ENCODE measurements at places on chromosomes 3 and 15. TPM values are rescaled to one million over a fixed set of nuclear protein-coding genes. Genes with fewer than 3 reads are reported as not detected.

DNA sequence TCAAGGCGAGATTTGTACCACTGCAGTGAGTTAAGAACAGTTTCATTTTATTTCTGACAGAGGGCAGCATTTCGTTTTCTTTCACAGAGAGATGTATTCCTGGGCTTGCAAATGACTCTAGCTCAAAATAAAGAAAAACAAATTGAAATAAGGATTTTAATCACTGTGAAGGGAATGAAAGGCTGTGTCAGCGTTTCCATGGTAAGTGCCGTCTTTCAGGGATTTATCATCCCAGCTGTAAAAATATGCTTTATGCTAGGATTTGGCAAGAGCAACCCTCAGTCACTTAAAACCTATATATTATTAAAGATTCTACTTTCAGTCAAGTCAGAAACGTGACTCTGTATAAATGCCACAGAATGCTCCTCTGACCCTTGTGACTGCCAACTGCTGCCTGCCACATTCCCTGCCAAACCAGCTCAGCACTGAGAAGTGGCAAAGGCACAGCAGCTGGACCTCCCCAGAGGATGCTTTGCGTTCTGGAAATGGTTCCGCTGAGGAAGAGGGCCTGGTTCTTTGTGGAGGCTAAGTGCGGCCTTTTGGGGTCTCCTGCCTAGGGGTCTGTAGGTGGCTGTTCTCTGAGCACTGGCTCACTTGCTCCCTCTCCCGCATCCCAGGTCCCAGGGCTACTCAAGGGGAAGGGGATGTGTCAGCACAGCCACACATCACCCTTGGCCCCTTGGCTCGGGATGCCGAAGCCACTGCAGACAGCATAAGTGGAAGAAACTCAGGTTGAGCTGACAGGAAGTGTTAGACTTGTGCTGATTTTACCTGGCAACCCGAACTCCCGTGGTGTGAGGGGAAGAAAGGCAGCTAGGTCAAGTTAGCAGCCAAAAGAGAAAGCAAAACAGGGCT, 56.6 kb upstream of the POMGNT2 start:
- H3K36me3 ChIP-seq = peaks cover 16% of the 10 kb centered on the region
- peak overlapping the region; percentile 99 for H3K27ac ChIP-seq
- H3K4me1 ChIP-seq = peaks cover 40% of the 10 kb centered on the region
- peak; percentile 22 for DNase-seq
- H3K4me3 ChIP-seq = peak overlapping the region; percentile 88

DNA sequence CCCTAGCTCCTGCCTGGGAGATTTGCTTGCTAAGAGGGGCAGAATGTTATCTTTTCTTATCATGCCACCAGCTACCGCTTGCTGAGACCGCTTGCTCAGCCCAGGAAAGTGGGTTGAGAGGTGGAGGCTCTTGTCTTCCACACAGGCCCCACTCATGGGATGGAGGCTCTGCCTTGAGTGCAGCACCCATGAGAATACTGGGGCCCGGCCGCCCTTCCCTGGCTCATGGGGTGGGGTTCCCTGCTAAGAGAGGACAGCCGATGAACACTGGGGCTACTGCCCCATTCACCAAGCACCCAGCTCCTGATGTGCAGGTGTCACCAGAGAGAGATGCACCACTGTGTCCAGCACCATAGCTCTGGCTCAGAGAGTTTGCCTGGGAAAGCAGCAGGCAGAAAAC, 55.2 kb downstream of the HMCES start:
- H3K27ac ChIP-seq = no peak overlapping the region
- H3K4me3 ChIP-seq = no peak overlapping the region
- no peaks in the 10 kb centered on the region for H3K27me3 ChIP-seq
- no peaks in the 10 kb centered on the region for H3K4me1 ChIP-seq
- H3K36me3 ChIP-seq = no peaks in the 10 kb centered on the region

DNA sequence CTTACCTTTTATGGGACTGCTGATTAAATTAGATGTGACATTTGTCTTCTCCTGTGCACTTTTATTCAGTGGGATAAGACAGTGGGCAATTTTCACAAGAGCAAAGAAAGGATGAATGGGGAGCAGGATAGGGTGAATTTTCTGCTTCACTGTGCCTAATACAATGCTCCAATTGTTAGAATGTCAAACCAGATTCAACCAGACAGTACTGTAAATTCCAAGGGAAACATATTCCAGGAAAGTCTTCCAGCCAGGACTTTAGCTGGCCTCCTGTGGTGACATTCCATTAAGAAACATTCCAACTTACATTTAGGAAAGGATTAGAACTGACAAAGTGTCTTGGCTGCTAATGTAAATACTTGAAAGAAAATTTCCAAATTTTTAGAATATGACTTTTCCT, 100.1 kb upstream of the PROK2 start:
- peaks cover 15% of the 10 kb centered on the region for H3K27me3 ChIP-seq
- no peak overlapping the region for H3K4me3 ChIP-seq
- peaks cover 1% of the 10 kb centered on the region for H3K36me3 ChIP-seq

- H3K36me3 ChIP-seq = peaks cover 5% of the 10 kb centered on the region
- H3K4me1 ChIP-seq = peaks cover 3% of the 10 kb centered on the region
- DNase-seq = no peak
- H3K4me3 ChIP-seq = no peak overlapping the region
These were observed 24.2 kb downstream of the ABHD2 start for GRCh38 chr15:89112341-89112971.

DNA sequence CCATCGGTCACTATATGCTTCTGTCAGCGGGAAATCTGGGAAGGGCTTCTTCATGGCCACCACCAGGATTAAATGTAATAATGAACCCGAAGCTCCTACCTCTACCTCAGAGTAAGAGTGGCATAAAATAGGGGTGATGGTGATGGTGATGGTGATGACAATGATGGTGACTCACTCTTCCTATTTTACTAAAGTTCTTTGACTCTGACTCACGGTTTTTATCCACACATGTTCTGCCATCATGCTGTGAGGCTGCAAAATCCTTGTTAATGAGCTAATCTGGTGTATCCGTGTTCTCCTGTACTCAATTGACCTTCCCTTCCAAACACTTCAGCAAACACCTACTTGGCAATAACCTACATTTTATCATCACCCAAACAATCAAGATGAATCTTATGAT, 18.3 kb upstream of the FOXP1 start:
- H3K27ac ChIP-seq = no peak overlapping the region
- peaks cover 4% of the 10 kb centered on the region for H3K27me3 ChIP-seq
- peaks cover 6% of the 10 kb centered on the region for H3K4me1 ChIP-seq
- no peak for DNase-seq
- H3K36me3 ChIP-seq = peaks cover 17% of the 10 kb centered on the region

IGSF11 gene
- total RNA-seq = 0.60 TPM

GPR156 gene
- not detected for total RNA-seq

GRCh38 chr3:83216919-83217594, 1455.6 kb upstream of the GBE1 start:
- DNase-seq = no peak
- H3K27ac ChIP-seq = no peak overlapping the region
- H3K27me3 ChIP-seq = no peaks in the 10 kb centered on the region
- H3K4me3 ChIP-seq = no peak overlapping the region
- no peaks in the 10 kb centered on the region for H3K36me3 ChIP-seq
- H3K4me1 ChIP-seq = no peaks in the 10 kb centered on the region

- no peak overlapping the region for H3K4me3 ChIP-seq
- no peak for DNase-seq
- no peaks in the 10 kb centered on the region for H3K4me1 ChIP-seq
- no peak overlapping the region for H3K27ac ChIP-seq
- no peaks in the 10 kb centered on the region for H3K36me3 ChIP-seq
These were observed 460.9 kb downstream of the OTOL1 start for GRCh38 chr3:161957467-161957866.

DNA sequence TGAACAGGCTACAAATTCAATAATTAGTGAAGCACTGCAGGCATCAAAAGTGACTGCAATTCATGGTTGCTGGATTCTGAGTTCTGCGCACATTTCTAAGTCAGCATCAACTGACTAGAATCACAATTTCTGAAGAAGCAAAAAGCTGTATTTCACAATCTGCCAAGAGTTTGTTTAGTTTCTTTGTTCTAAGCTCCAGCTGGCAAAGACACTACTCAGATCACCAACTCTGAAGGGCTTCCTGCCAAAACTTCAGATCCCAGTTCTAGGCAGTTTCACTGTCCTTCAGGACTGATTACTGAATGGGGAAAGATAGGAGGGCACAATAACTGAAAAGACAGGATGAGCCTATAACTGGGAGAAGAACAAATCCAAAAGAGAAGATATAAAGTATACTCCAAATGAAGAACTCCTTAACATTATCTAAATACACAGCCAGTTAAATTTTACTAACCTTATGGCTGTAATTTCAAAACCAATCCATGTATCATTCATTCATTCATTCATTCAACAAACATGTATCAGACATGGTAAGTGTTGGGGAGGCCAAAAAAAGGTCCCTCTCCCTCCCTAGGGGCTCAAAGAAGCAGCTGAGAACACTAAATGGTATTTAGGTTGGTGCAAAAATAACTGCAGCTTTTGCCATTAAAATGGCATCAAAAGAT, 17.1 kb downstream of the TJP1 start:
- H3K4me3 ChIP-seq = no peak overlapping the region
- H3K27ac ChIP-seq = no peak overlapping the region
- peaks cover 47% of the 10 kb centered on the region for H3K27me3 ChIP-seq

SSUH2 gene
- not detected for total RNA-seq

USP4 gene
- total RNA-seq = 108 TPM

GRCh38 chr3:136992115-136992514, 34.3 kb downstream of the IL20RB start:
- peaks cover 2% of the 10 kb centered on the region for H3K4me1 ChIP-seq
- no peak overlapping the region for H3K27ac ChIP-seq
- no peaks in the 10 kb centered on the region for H3K27me3 ChIP-seq
- no peaks in the 10 kb centered on the region for H3K36me3 ChIP-seq

GRCh38 chr3:186417791-186418190, 55.8 kb upstream of the DGKG start:
- peaks cover 9% of the 10 kb centered on the region for H3K4me1 ChIP-seq
- no peak overlapping the region for H3K4me3 ChIP-seq
- peaks cover 27% of the 10 kb centered on the region for H3K27me3 ChIP-seq
- no peaks in the 10 kb centered on the region for H3K36me3 ChIP-seq
- DNase-seq = no peak

GRCh38 chr15:73928971-73929627, 2.8 kb downstream of the LOXL1 start:
- no peaks in the 10 kb centered on the region for H3K27me3 ChIP-seq
- no peak overlapping the region for H3K27ac ChIP-seq
- H3K36me3 ChIP-seq = no peaks in the 10 kb centered on the region
- no peak for DNase-seq
- H3K4me1 ChIP-seq = peaks cover 38% of the 10 kb centered on the region
- peak overlapping the region; percentile 27 for H3K4me3 ChIP-seq

DNA sequence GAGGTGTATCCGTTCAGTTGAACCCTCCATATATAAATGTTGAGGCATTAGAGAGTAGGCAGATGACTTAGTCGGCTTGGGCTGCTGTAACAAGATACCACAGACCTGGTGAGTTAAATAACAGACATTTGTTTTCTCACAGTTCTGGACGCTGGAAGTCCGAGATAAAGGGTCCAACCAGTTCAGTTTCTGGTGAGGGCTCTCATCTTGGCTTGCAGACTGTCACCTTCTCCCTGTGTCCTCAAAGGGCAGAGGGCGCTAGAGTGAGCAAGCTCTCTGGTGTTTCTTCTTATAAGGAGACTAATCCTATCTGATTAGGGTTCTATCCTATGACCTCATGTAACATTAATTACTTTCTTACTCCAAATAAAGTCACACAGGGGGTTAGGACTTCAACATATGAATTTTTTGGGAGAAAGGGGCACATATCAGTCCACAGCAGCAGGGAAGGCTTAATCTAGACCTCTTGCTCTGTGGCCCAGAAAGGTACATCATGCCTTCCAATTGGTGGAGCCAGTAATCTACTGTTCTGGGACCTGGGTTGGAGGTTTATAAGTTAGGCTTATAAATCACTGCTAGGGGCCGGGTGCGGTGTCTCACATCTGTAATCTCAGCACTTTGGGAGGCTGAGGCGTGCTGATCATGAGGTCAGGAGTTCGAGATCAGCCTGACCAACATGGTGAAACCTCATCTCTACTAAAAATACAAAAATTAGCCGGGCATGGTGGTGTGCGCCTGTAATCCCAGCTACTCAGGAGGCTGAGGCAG, 26.3 kb upstream of the SLC28A2 start:
- no peak overlapping the region for H3K4me3 ChIP-seq
- H3K36me3 ChIP-seq = no peaks in the 10 kb centered on the region
- no peaks in the 10 kb centered on the region for H3K4me1 ChIP-seq
- H3K27ac ChIP-seq = no peak overlapping the region
- no peak for DNase-seq

DNA sequence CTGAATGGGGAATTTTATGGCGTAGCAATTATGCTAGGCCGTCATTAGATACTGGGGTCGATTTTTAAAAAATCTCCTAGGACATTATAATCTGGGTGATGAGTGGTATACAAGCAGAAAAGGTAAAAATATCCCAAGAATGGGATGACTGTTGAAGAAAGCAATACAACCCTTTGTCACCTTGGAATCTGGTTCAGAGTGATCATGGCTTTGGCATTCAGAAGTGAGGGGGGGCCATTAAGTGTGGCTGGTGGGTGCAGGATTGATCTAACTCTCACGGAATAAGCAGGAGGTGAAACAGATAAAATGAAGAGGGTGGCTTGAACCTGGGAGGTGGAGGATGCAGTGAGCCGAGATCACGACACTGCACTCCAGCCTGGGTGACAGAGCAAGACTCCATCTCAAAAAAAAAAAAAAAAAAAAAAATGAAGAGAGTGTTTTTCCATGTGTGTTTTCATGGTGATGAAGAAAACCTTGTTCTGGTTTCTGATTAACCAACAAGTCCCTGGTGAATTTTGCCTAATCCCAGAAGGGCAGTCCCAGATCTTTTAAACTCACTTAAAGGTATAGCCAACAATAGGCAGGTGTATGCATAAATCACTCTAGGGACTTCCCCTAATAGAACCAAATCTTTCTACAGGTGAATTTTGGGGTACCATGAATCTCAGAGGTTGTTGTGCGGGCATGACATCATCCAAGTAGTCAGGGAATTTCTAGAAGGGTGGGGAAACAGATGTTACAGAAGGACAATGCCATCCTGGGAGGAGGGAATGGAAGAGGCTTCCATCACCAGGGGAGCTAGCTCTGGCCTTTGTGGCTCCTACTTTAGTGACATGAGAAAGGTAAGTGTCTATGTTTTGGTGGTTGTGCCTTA, 3.1 kb upstream of the RAD54L2 start:
- no peak overlapping the region for H3K4me3 ChIP-seq
- H3K36me3 ChIP-seq = no peaks in the 10 kb centered on the region

CCDC9B gene
- 1.4 TPM for total RNA-seq

MAP6D1 gene
- total RNA-seq = 1.0 TPM
